Progenitor cell of endocrine pancreas (in vitro differentiated cells): ENCODE measurements at places on chromosomes 16 and 17. TPM values are rescaled to one million over a fixed set of nuclear protein-coding genes. Genes with fewer than 3 reads are reported as not detected.

- no peaks in the 10 kb centered on the region for H3K27me3 ChIP-seq
- H3K27ac ChIP-seq = no peak overlapping the region
Measured at GRCh38 chr17:45578516-45579455, 88.3 kb upstream of the PLEKHM1 start.

The CCNF gene
- 26.5 and 27.8 TPM in 2 replicates for total RNA-seq

DNA sequence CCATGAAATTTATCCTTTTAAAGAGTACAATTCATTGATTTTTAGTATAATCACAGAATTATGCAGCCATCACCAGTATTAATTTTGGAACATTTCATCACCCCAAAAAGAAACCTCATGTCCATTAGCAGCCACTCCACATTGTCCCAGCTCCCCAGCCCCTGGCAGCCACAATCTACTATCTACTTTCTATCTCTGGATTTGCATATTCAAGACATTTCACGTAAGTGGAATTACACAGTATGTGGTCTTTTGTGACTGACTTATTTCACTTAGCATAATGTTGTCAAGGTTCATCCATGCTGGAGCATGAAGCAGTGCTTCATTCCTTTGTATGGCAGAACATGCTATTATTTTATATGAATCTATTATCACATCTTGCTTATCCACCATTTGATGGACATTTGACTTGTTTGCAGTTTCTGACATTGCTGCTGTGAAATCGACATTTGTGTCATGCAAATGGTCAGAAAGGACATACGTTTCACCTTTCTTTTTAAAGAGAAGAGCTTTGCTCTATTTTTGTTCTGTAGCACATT is 10.7 kb downstream of the METTL9 start:
- H3K4me3 ChIP-seq = no peak overlapping the region
- H3K36me3 ChIP-seq = peaks cover 3% of the 10 kb centered on the region
- no peaks in the 10 kb centered on the region for H3K27me3 ChIP-seq
- peaks cover 33% of the 10 kb centered on the region for H3K4me1 ChIP-seq
- DNase-seq = no peak

The LAT gene
- total RNA-seq = 5.8 and 8.0 TPM in 2 replicates

DNA sequence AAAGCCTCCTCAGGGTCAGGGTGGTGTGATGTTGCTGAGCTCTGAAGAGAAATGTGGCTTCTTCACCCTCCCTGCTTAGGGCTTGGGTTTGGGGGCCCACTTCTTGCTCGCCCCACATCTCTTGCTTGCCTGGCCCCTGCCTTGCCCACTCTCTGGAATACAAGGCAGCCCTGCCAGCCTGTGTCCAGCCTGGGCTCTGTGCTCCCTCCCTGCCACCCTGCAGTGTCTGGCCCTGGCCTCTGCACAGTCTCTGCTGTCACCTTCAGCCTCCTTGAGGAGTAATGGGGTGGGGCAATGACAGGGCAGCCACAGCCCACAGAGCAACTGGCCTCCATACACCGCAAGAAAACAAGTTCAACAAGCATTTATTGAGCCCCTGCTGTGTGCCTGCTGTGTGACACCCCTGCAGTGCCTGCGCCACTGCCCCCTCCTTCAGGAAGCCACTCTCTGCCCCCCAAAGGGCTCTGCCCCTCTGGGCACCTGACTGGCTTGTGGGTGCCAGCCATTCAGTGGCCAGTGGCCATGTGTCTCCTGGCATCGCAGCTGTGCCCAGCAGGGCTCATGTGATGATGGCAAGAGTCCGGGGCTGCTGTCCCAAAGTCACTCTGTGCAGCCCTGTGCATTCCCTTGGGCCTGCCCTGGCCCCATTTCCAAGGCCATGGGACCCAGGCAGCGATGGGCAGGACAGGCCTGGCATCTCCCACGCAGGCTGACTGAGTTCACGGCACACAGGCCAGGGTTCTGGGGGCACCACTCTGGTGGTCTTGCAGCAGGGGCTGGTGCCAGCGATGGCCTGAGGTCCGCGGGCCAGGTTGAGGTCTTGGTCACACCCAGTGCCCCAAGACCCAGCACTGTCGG is 240.8 kb downstream of the KATNIP start:
- no peak overlapping the region for H3K27ac ChIP-seq
- no peak overlapping the region for H3K4me3 ChIP-seq
- peaks cover 13% of the 10 kb centered on the region for H3K27me3 ChIP-seq
- no peaks in the 10 kb centered on the region for H3K4me1 ChIP-seq
- no peaks in the 10 kb centered on the region for H3K36me3 ChIP-seq

DNA sequence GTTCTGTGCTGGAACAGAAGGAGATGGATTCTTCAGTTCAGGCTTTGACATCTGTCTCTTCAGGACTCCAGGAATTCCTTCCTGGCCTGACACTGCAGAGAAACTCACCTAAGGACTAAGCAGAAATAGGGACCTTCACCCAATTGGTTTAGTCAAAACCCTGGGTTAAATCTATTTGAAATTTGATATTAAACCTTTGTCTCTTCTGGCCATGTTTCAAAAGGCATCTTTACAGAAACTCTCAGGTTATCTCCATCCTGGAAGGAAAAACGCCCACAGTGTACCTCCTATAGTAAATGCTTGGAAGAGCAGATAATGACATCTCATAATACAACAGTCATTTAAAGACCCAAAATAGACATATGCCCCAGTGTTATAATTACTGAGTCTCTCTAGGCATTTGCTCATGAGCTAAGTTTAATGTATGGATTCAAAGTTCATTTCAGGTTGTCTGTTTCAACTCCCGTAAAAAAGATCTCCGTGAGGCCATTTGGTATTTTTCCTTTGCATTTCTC is 5.6 kb upstream of the HOXB4 start:
- no peak overlapping the region for H3K4me3 ChIP-seq
- peaks cover 9% of the 10 kb centered on the region for H3K4me1 ChIP-seq
- DNase-seq = no peak
- H3K27ac ChIP-seq = no peak overlapping the region
- H3K36me3 ChIP-seq = no peaks in the 10 kb centered on the region

The ABCC6 gene
- total RNA-seq = 9.8 and 12.4 TPM in 2 replicates

DNA sequence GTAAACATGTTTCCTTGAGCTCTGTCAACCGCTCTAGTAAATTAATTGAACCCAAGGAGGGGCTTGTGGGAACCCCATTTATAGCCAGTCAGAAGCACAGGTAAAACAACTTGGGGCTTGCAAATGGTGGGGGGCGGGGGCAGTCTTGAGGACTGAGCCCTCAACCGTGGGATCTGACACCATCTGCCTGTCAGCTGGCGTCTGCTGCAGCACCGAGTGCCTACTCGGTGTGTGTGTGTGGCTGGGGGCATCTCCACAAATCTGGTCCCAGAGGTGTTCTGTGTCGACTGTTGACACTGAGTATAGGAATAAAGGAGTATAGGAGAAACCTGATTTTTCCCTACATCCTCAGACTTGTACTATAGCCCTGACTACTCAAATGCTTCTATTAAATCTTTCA is 20.6 kb downstream of the CREBBP start:
- peaks cover 1% of the 10 kb centered on the region for H3K36me3 ChIP-seq
- peak overlapping the region; percentile 10 for H3K27ac ChIP-seq
- DNase-seq = no peak

DNA sequence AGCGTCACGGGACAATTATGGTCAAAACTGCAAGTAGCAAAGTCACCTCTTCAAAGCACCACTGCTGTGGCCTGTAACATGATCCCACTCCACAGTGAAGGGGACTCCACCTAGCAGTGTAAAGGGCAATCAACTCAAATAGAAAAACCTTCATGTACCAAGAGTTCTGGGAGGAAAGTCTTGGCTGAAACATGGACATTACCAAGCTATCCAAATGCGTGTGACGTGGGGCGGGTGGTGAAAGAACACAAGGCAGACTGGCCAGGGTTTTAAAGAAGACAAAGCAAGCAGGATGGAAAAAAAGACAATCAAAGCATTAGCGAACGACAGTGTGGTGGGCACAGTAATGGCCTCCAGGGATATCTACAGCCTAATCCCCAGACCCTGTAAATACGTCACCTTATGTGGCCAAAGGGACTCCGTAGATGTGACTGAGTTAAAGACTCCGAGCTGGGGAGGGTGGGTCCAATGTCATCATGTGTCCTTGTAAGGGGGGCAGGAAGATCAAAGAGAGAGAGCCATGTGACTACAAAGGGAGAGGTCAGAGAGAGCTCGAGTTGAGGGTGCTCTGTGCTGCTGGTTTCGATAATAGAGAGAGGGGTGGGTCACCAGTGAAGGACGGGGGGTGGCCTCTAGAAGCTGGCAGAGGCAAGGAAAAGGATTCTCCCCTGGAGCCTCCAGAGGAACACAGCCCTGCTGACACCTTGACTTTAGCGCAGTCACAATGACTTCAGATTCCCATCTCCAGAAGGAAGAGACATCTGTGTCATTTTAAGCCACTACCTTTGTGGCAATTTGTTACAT is 6.0 kb downstream of the HSDL1 start:
- H3K27ac ChIP-seq = peak overlapping the region; percentile 93
- H3K4me3 ChIP-seq = peak overlapping the region; percentile 43
- DNase-seq = no peak
- H3K4me1 ChIP-seq = peaks cover 25% of the 10 kb centered on the region

GRCh38 chr17:21213638-21214014 is 335 bp downstream of the TMEM11 start:
- peak; percentile 55 for DNase-seq
- H3K4me1 ChIP-seq = peaks cover 26% of the 10 kb centered on the region
- peak overlapping the region; percentile 98 for H3K27ac ChIP-seq
- peaks cover 2% of the 10 kb centered on the region for H3K36me3 ChIP-seq

DNA sequence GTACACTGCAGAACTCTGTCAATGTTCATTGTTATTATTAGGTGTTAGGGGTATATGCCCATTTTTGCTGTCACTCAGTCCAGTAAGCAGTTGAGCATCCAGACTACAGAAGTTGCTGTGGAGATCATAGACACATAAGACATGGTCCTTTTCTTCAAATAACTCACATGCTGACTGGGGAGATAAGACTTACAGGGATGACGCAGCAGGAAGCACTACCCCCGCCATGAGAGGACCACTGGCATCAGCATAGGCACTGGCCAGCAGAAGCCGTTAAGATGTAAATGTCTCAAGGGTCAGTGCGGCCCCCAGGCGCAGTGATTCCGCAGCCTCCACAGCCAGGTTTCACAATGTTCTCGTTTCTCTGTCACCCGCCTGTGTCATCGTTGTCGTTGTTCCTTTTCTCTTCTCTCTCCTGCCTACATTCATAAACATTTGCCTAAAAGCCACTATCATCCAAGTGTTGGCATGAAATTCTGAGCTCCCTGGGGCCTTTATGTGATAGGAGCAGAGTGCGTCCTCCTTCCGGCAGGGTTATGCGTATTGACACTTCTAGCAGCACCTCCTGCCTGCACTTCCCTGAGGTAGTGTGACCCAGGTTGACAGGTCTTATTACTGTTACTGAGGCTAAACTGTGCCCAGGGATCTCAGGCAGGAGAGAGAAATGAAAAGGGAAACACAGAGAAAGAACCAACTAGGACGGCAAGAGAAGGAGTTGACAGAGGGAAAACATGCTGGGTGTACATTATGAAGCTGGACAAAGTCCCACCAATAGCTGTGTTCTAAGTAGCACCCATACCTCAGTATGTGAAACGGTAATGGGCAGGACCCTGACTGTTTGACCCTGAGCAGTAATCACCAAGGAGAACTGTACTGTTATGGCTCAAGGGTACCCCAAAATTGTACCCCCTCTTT is 17.9 kb downstream of the TANGO6 start:
- H3K36me3 ChIP-seq = peaks cover 2% of the 10 kb centered on the region
- H3K4me1 ChIP-seq = no peaks in the 10 kb centered on the region
- H3K4me3 ChIP-seq = no peak overlapping the region
- no peaks in the 10 kb centered on the region for H3K27me3 ChIP-seq
- no peak overlapping the region for H3K27ac ChIP-seq

DNA sequence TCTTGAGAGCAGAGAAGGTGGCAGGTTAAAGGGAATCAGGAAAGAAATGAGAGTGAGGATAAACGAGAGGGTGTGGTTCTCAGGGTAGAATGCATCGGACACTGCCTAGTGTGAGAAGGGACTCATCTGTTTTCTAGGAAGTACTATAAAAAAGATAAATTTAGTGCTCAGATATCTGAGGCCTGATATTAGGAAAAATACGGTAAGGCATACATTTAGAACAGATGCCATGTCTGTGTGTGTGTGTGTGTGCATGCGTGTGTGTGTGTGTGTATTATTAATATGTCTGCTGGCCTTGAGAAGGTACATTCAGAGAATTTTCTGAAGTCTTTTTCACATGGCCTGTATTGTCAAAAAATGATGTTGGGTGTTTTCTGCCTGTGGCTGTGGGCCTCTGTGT is 414.8 kb downstream of the MAF start:
- peaks cover 4% of the 10 kb centered on the region for H3K27me3 ChIP-seq
- H3K4me3 ChIP-seq = no peak overlapping the region
- no peak overlapping the region for H3K27ac ChIP-seq
- DNase-seq = no peak

GRCh38 chr16:47055136-47055885 is 81.8 kb upstream of the DNAJA2 start:
- H3K4me1 ChIP-seq = no peaks in the 10 kb centered on the region
- no peak for DNase-seq

- peaks cover 4% of the 10 kb centered on the region for H3K36me3 ChIP-seq
- no peak overlapping the region for H3K4me3 ChIP-seq
- DNase-seq = no peak
- peaks cover 29% of the 10 kb centered on the region for H3K27me3 ChIP-seq
Measured at GRCh38 chr17:42687707-42688320, 5.5 kb downstream of the CNTNAP1 start.

DNA sequence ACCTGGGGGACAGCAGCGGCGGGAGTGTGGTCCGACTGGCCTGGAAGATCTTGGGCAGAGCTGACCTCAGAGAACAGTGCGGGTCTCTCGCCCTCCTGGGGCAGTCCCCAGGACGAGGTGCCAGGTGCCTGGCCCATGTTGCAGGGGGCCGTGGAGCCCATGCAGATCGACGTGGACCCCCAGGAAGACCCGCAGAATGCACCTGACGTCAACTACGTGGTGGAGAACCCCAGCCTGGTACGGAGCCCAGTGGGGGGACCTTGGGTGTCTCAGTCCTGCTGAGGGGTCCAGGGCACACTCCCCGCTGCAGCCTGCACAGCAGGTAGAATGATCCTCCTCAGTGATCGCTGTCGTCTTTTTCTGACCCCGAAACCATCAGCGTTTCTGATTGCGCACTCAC is 1.4 kb downstream of the GPS1 start:
- H3K4me3 ChIP-seq = peak overlapping the region; percentile 85
- H3K27me3 ChIP-seq = no peaks in the 10 kb centered on the region
- H3K4me1 ChIP-seq = peaks cover 9% of the 10 kb centered on the region
- no peak overlapping the region for H3K27ac ChIP-seq
- DNase-seq = no peak
- no peaks in the 10 kb centered on the region for H3K36me3 ChIP-seq

- peaks cover 5% of the 10 kb centered on the region for H3K4me1 ChIP-seq
- H3K27ac ChIP-seq = no peak overlapping the region
- no peak for DNase-seq
- H3K4me3 ChIP-seq = no peak overlapping the region
Measured at GRCh38 chr16:2744711-2745110, 7.7 kb upstream of the SRRM2 start.

GRCh38 chr16:87325423-87325858 is 8.2 kb upstream of the C16orf95 start:
- DNase-seq = no peak
- H3K27me3 ChIP-seq = no peaks in the 10 kb centered on the region
- no peak overlapping the region for H3K27ac ChIP-seq
